ENCODE measurements at places on chromosomes 7 and 10.

DNA sequence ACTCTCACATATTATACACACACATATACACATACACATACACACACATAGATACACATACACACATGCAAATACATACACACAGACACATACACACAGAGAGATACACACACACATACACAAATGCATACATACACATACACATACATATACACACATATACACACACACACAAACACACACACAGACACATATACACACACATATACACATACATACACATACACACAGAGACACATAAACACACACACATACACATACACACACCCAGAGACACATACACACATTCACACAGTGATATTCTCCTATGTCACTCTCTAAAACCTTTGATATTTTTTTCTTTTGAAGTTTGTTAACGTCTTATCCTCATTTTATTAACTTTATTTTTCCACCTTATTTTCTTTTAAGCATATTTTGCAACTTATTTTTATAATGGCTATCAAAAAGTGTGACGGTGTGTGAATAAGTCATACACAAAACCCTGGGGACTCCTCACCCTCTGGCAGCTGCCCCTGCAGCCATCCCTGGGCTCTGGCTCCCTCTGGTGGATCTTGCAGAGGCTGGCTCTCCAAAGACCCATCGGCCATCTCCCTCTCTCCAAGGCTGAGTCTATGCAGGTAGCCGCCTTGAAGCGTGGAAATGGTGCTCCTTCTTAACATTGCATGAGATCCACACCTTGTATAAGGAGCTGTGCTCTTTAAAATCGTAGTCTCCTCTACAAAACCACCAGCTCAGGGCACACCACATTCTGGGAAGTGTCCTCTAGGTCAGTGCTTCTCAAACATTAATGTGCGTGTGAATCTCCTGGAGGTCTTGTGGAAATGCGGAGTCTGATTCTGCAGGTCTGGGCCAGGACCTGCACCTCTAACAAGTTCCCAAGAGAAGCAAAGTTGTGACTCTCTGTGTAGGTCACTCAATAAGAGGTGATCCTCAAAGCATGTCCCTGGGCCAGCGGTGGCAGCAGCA, 4.1 kb upstream of the C10orf120 start:
- peak; percentile 52 for DNase-seq

- no peak for DNase-seq
These were observed 21.6 kb downstream of the DNTT start for GRCh38 chr10:96325719-96326373.

- DNase-seq, result no peak
These were observed 285.4 kb downstream of the GPR37 start for GRCh38 chr7:124480036-124480820.

DNA sequence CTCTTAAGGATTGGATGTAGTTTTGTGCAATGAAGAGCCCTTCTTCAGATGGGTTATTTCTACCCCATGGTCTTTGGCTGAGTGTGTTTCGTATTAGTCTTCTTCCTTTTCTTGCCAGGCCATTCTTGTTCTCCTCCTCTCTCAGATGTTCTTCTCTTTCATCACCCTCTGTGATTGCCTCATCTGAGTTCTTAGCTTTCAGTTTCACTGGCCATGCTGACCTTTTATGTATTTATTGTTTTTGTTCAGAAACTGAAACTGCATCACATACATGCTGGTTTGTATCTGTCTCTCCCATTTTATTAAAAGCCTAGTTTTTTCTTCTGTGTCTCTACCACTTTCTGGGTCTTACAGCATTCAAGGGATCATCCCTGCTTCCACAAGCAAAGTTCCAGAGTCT, 21.7 kb upstream of the PCGF5 start:
- DNase-seq, result no peak

- no peak for DNase-seq
These were observed 746.5 kb downstream of the AUTS2 start for GRCh38 chr7:70344726-70345125.

- no peak for DNase-seq
These were observed 395.0 kb downstream of the THSD7A start for GRCh38 chr7:11436773-11437524.

DNA sequence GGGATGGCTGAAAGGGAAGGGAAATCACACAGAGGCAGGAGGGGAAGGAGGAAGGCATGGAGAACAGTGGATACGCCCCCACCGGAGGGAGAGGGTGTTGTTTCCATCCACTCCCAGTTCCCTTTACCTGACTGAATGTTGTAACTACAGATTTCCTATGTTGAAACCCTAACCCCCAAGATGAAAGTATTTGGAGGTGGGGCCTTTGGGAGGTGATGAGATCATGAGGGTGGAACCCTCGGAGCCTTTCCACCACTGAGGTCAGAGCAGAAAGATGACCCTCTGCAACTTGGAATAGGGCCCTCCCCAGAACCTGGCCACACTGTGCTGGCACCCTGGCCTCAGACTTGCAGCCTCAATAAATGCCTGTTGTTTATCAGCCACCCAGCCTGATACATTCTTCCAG, 48.6 kb upstream of the CNPY1 start:
- DNase-seq, result no peak

GRCh38 chr7:142711746-142712616, 37.3 kb upstream of the PRSS1 start:
- DNase-seq, result no peak

GRCh38 chr10:43585046-43585445, 10.6 kb upstream of the ZNF239 start:
- DNase-seq, result no peak

DNA sequence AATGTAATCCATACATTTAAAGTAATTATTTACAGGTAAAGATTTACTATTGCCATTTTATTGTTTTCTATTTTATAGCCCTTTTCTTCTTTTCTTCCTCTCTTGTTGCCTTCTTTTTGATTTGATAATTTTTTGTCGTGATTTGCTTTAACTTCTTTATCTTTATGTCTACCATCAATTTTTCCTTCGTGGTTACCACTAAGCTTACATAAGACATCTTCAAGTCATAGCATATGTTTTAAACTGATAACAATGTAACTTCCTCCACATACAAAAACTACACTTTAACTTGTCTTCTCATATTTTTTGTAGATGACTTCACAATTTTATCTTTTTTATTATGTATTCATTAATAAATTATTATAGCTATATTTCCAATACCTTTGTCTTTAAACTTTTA, 316.6 kb downstream of the PLXDC2 start:
- no peak for DNase-seq

DNA sequence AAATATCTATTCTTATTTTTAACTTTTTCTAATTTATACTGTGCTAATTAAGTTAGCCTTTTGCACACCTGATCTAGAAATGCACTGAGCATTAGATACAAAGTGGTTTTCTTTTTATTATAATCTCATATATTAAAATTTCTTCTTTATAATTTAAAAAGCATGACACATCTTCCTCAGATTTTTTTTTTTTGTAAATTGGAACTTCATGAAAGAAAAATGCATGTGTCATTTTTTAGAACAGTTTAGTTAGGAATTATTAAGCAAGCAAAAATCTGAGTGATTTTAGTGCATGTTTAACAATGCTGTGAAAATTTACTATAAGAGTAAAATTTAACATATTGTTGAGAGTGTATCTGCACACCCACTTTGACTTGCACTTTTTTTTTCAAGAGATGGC, 367.9 kb downstream of the TFEC start:
- no peak for DNase-seq

DNA sequence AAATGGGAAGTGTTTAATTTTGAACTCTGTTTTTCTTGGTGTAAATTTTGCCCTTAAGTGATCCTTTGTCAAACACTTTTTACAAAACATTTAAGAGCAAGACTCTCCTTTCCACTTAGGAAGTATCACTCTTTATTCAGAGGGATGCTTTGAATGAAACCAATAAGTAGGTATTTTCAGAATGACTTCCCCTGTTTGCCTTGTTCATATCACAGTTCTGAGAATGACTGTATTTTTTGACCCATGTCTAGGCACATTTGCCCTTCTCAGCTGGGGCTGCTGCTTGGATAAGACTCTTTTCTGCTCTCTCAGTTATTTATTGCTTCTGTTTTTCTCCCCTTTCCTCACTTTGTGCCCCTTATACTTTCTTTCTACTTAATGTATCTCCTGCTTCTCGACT, 98.2 kb downstream of the CCNY start:
- no peak for DNase-seq

DNA sequence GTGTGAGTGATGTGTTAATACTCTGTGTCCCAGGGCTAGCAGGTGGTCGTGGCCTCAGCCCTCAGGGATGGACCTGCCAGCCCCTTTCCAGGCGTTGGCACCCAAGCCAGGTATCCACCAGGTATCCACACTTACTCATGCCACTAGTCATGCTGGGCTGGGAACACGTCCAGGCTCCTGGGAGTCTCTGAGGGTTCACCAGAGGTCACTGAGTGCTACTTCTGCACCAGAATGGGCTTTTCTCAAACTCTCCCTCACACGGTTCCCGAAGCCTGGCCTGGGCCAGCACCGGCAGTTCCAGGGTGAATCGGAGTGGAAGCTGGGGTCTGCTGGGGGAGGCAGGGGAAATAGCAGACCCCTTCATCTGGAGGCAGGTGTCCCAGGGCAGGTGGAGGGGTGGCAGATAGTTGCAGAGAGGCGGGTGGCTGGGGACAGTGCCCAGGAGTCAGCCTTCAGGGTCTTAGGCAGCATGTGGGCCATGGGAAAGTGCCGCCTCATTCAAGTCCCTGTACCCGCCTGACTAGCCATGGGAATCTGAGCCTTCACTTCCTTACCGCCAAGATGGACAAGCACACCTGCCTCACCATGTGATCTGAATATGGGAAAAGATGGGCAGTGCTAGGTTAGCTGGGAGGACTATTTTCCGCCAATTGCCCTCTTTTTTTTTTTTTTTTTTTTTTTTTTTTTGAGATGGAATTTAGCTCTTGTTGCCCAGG, 95.5 kb upstream of the GTF2I start:
- no peak for DNase-seq

GRCh38 chr10:112375721-112376395, 1.9 kb downstream of the ACSL5 start:
- DNase-seq, result peak; percentile 7

DNA sequence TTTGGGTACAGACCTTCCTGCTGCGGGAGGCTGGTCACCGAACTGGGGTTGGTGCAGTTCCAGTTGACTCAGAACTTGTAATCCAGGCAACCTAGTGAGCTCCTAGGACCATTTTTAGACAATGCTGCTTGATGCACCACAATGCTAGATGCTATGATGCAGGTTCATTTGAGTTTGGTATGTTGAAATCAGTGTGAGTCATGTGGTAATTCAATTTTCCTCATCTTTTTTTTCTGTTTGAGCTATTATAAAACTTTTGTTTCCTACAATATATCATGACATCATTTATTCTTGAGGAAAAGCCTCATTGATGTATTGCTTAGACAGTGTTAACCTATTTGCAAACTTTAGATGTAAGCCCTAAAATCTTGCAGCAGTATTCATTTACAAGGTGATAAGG, 40.9 kb upstream of the MTPN start:
- no peak for DNase-seq

DNA sequence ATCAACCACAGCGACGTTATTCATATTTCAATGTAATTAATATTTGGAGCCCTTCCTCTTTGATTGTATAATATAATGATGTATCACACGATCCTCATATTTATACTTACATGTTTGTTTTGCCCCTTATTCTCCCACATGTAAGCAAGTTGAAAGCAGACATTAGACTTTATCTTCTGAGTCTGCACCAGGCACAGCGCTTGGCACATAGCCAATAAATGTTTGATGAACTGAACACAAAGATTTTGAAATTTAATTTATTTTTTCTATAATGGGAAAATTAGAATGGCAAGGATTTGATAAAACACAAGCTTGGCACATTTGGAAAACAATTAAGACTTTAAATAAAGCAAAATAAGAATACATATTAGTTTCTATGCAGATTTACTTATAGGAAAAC, 31.6 kb downstream of the ZFAND4 start:
- no peak for DNase-seq

DNA sequence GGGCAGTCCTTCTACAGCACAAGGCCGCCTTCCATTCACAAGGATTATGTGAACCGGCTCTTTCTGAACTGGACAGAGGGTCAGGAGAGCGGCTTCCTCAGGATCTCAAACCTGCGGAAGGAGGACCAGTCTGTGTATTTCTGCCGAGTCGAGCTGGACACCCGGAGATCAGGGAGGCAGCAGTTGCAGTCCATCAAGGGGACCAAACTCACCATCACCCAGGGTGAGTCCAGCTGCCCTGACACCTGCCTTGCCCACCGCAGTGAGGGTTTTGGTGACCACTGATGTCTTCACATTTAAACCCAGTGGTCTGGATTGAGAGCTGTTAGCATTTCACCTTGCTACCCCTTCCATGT, 918 bp downstream of the PILRB start:
- no peak for DNase-seq

DNA sequence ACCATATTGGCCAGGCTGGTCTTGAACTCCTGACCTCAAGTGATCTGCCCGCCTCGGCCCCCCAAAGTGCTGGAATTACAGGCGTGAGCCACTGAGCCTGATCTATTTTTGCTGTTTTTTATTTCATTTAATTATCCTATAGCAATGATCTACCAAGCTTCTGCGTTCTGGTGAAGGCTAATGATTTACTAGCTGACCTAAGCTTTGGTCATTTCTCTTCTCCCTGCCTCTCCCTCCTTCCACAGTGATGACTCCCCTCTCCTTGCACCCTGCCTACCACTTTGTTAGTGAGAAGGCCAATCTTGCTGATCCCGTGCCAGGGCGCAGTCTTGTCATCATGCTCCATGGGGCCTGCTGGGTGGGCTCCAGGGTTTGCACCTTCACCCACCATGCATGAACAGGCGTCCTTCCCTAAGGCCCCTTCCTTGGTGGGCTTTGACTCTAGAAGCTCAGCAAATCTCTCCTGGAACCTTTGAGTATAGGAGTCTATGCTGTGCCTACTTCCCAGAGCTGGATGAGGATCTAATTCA, 11.9 kb upstream of the ZCCHC24 start:
- no peak for DNase-seq

Data from hypothalamus (tissue), 51 donors.